ENCODE measurements at places on chromosomes 7 and 10.

- DNase-seq = no peak
Measured at GRCh38 chr10:95509251-95509650, 51.9 kb downstream of the SORBS1 start.

DNA sequence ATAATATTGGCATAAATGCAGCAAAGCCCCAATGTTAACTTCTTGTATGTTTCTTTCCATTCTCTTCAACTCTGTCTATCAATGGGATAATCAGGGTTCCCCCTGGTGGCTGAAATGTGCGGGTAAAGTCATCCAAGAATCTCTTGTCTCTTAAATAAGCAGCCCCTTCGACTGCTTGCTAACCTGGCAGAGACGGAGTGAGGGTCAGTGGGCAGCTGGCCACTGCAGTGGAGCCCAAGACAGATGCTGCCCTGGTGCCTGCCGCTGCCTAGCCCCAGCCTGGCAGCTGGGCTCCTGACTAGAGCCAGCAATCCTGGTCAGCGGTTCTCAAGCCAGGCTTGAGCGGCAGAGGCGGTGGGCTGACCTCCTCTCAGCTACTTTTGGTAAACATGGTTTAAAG, 248.9 kb downstream of the COBL start:
- peak; percentile 69 for DNase-seq

- no peak for DNase-seq
Measured at GRCh38 chr10:118626953-118627352, 31.5 kb upstream of the PRLHR start.

DNA sequence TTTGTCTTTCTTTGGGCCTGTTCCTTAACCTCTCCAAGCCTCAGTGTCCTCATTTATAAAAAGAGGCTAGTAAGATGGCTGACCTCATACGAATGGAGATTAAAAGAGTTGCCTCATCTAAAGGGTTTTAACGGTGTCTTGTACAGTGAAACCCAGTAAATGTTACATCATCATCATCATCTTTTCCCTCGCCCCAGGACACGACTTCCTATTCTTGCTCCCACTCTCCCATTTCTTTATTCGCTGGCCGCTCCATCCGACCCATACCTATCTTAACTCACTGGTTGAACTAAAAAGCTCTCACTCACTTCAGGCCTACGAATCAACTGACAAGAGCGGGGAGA, 554 bp downstream of the FRA10AC1 start:
- DNase-seq = peak; percentile 26

GRCh38 chr7:78720066-78720465, 733.4 kb downstream of the MAGI2 start:
- DNase-seq = no peak

DNA sequence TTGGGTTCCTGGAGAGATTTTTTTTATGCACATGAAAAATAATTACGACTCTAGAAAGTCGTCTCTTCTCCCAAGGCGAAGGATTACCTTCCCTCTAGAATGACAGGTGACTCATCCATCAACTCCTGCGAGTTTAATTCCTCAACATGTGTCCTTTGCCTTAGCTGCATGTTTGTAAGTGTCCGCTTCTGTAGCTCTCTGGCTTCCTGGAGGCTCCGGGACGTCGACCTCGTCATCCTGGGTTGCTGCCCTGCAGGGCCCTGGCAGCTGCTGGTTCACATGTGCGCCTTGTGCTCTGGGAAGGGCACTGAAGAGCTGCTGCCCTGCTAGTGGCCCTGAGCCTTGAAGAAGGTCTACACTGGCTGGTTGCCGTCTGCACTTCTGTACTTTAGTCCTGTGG, 210.2 kb downstream of the MLLT10 start:
- DNase-seq = no peak

DNA sequence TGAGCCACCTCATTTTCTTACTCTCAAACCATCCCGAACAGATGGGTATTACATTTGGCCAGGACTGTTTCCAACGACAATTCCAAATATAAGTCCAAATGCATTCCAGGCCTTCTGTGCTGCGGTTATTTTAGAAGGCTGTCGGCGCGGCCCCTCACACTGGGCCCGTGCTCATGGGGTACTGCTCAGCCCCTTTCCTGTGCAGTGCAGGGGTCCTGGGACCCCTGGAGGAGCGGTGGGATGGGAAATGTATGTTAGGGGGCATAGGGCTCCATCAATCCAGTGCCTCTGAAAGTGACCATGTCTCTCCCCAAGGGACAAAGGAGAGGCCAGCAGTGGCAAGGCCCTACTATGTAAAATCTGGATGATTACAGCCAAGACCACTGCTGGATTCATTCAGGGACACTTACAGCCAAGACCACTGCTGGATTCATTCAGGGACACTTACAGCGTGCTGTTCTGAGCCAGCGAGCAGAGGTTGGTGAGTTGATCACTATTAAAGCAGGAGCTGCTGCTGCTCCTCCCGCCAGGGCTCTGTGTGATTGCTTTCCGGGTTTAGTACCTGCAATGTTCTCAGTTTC, 66.3 kb downstream of the CHST15 start:
- no peak for DNase-seq

DNA sequence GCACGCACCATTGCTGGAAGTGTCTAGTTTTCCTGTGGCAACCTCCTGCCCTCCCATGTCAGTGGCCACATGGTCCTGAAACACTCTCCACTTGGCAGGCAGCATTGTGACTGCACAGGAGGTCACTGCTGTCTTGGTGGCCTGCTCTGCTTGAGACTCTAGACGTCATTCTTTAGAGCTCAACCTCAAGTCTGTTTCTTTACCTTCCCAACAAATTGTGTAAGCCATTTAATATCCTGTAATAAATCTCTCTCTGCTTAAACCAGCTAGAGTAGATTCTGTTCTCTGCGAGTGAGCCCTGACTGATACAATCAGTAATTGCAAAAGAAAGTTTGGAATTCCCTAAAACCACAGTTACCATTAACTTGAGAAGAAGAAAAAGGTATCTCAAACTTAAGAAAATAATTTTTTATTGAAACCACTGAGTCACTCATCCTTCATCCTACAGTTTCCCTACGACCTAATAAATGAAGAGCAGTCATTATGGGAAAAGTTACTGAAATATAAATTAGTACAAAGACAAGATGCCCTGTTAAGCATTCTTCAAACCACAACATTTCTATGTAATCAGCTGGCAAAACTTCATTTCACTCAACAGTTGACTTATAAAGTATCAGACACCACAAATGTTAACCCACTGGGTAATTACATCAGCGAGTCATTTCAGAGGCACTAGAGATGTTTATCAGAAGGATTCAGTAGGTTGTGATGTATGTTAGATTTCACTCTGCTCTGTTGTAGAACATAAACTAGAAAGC, 18.0 kb downstream of the SLC25A13 start:
- peak; percentile 45 for DNase-seq

Measured in AG08395 (cell line).